Astrocyte of the hippocampus (primary cell): ENCODE measurements at places on chromosomes 2 and 18.

- peak; percentile 28 for DNase-seq
Observed at GRCh38 chr2:120826716-120827410, 91.2 kb downstream of the GLI2 start.

DNA sequence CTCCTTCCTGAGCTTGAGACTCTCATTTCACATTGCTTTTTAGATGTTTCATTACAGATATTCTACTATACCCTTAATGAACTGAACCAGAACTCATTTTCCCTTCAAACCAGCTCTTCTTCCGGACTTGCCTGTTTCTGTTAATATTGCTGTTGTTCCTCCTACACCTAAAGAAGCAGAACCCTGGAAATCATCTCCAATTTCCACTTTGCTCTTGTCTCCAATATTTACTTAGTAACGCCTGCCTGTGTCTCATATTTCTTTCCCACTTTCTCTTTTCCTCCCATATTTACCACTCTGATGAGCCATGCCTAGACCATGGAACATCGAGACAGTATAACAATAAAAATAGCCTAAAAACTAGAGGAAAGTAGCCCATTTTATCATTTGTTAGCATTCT, 17.9 kb upstream of the GMCL1 start:
- DNase-seq, result no peak

- no peak for DNase-seq
Observed at GRCh38 chr2:142803158-142803557, 74.3 kb upstream of the KYNU start.

DNA sequence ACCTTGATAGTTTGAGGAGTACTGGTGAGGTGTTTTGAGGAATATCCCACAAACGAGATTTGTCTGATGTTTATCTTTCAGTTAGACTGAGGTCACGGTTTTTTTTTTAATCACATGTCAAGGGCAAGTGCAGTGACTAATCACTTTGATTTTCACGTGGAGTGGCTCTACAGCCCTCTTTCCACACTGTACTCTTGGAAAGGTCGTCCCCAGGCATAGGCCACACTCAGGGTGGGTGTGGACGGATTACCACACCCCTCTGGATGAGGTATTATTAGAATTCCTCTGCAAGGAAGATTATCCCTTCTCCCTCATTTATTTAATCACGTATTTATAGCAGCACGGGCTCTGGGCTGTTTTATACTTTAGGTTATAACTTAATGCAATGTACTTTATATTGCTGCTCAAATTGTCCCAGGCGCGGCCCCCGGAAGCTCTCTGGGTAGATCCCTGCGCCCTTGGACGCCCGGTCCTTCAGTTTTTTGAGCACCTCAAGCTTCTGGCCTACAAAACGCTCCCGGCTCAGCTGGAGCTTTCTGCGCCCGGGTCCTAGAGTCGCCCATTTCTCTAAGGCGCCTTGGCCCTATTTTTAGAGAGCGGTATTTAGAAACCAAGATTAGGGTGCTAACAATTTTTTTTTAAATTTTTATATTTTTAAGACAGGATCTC, 515 bp upstream of the PLEKHB2 start:
- DNase-seq, result peak; percentile 47

- DNase-seq, result peak; percentile 82
Observed at GRCh38 chr2:113202305-113203216, 28.8 kb downstream of the PSD4 start.

GRCh38 chr2:234565842-234566619, 69.2 kb upstream of the ARL4C start:
- peak; percentile 49 for DNase-seq

DNA sequence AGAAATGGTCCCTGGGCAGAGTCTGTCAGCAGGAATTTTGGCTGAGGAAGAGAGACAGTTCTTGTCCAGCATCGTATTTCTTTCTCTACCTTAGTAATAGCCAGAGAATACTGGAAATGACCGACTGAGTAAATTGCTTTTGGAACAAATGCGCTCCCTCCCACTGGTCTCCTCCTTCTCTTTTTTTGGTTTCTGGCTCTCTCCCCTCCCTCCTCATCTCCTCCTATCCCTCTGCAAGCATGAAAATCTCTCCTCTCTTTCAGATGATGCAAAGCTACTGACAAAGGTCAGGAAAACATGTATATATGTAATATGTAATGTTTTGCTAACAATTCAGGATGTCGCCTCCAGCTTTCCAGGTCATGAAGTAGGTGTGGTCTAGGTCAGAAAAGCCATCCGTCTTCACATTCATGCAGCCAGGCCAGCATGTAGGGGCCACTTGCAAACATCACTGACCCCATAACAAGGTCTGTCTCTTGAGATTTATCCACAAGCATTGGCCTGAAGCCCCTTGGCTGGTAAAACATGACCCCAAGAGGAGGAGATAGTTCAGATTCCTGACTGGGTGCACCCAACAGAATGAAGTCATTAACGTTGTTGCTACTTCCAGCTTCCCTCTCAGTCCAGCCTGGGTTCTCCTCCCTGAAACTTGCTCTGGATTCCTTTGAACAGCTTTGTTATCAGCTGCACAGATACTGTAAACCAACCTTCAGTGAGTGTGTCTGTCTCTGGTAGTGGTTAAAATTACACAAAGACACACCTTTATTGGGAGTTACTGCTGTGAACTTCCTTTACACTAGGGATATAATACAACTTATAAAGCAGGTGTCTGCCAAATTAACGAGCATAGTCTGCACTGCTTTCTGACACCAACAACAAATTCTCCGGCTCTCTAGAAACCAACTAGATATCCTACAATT, 864.4 kb upstream of the KLHL29 start:
- DNase-seq, result no peak

- DNase-seq, result no peak
Observed at GRCh38 chr2:147558620-147559019, 286.2 kb upstream of the ACVR2A start.

GRCh38 chr18:62611453-62612288, 88.8 kb downstream of the ZCCHC2 start:
- DNase-seq, result no peak

DNA sequence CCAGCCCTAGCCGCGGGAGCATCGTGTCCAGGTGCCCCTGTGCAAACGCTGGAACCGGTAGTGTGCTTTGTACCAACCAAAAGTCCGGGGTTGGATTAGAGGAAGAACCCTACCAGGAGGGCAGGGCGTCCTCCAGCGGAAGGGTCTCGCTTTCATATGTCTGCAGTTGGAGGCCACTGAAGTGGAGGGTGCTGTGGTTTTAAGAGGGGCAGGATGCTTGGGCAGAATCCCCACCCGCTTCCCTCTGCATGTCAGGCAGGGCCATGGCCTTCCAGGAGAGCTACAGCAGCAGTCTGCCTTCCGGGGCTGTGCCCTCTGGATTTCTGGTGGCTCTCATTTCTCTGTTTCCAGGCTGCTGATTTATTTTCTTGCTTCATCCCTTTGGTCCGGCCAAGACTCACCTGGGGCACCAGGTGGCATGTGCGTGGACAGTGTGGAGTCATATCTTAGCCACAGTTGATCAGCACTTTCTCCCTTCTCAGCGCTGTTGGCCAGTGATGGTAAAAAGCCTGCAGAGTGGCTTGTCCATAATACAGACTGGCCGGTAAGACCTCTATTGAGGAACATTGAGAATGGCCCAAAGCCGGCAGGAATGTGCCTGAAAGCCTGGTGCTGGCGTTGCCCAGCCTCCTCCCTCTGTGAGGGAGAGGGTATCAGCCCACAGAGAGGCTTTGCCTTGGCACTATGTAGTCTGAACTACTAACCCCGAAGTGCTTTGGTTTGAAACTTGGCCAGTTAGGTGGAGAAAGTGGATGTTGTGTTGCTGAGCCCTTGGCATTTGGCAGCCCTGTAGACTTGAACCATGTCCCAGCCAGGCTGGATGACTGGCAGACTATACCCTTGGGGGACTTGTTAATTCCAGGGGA, 1.8 kb downstream of the AGAP1 start:
- DNase-seq, result peak; percentile 34

- peak; percentile 17 for DNase-seq
Observed at GRCh38 chr2:179344280-179344964, 79.8 kb upstream of the SESTD1 start.

GRCh38 chr2:201797175-201797840, 9.0 kb upstream of the CDK15 start:
- DNase-seq, result peak; percentile 80

DNA sequence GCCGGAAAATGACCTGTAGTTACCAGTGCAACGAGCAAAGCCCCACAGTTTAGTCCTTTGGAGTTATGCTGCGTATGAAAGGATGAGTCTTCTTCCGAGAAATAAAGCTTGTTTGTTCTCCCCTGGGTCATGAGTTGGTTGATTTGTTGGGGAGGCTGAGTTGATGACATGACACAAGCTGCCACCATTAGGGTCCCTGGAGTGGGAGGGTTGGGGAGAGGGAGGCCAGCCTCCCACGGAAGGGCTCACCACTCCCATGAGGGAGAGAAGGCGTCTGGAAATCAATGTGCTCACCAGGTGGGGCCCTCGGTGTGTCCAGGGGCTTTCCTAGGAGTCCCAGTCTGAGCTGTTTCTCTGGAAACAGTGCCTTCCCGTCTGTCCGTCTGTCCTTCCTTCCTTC, 7.4 kb upstream of the DGKD start:
- no peak for DNase-seq

GRCh38 chr2:30269771-30270145, 38.4 kb downstream of the LBH start:
- DNase-seq, result no peak

DNA sequence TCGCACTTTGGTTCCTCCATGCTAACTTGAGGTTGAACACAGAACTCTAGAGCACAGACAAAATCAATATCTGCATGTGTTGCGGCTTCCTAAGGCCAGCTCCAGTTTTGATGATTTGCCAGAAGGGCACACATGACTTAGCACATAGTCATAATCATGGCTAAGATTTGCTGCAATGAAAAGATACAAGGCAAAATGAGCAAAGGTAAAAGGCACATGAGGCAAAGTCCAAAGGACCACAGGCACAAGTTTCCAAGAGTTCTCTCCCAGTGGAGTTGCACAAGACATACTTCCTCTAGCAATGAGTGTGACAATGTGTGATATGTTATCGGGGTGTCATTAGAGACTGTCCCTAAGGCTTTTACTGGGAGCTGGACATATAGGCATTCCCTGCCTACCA, 24.2 kb upstream of the CXXC1 start:
- no peak for DNase-seq

DNA sequence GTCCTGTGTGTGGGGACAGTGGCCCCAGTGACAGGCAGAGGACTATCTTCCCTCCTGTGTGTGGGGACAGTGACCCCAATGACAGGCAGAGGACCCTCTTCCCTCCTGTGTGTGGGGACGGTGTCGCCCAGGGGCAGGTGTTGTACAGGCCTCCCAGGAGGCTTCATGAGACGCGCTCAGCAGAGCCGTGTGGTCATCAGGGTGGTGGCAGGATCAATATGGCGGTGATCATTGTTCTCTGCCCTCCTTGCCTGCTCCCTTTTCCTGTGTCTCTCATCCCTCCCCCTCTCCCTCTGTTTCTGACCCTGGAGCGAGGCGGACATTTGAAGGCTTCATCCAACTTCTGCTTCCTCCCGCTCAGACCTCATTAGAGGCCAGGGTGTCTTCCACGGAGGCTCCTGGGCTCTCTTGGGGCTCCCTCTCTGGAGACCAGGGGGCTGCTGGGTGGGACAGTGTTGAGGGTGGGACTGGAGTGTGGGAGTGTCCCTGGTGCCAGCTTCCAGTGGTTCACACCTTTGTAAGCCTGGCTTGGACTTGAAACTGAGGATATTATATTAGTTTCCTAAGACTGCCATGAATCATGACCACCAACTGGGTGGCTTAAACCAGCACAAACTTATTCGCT, 59.5 kb downstream of the ACKR3 start:
- no peak for DNase-seq

GRCh38 chr2:13607139-13607538, 890.4 kb downstream of the TRIB2 start:
- DNase-seq, result no peak

DNA sequence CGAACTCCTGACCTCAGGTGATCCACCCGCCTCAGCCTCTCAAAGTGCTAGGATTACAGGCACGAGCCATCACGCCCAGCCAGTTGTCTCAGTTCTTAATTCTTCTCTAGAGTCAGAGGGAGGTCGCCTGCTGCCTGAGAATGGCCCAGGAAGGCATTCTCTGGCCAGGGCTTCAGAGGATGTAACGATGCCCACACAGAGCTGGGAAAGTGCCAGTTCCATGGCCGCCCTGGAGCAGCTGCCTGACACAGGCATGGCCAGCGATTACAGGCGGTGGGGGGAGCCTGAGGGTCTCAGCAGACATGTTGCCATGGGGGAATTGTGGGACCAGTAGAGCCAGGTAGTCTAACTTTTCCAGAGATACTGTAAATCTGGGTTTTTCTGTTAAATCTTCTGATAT, 25.6 kb upstream of the DNMT3A start:
- DNase-seq, result peak; percentile 30

- DNase-seq, result no peak
Observed at GRCh38 chr2:195769975-195770374, 112.9 kb downstream of the SLC39A10 start.

GRCh38 chr18:58716060-58716756, 44.9 kb downstream of the MALT1 start:
- DNase-seq, result no peak

DNA sequence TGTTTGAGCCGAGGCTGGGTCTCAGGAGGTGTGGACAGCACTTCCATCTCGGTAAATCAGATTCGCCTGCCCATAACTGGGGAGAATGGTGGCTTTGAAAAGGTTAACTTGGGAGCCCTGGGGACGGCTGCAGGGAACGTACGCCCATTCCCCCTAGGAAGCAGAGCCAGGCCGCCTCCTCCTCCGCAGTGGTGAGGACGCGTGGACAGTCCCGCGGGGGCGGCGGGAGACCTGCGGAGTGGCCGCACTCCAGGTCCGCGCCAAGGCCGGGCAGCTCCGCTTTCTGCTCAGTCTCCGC, 845 bp upstream of the MYCN start:
- no peak for DNase-seq

DNA sequence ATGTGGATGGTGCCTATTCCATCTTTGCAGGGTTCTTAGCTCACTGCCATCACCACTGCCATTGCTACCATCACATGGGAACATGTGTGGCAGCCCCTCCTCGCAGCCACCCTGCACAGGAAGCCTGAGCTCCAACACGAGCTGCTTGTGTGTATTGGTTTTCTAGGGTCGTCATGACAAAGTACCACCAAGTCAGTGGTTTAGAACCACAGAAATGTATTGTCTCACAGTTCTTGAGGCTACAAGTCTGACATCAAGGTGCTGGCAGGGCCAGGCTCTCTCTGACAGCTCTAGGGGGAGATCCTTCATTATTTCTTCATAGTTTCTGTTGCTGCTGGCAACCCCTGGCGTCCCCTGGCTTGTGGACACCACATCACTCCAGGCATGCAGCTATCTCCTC, 10.3 kb upstream of the IL1R2 start:
- no peak for DNase-seq

- no peak for DNase-seq
Observed at GRCh38 chr2:70685771-70686171, 82.2 kb downstream of the ADD2 start.

GRCh38 chr2:6314218-6314960, 551.3 kb downstream of the CMPK2 start:
- peak; percentile 34 for DNase-seq
